Osteoblast (primary cell): ENCODE measurements at places on chromosomes 4 and X.
A peak's percentile ranks its signal among the peaks of the same experiment; 100 is the strongest.

DNA sequence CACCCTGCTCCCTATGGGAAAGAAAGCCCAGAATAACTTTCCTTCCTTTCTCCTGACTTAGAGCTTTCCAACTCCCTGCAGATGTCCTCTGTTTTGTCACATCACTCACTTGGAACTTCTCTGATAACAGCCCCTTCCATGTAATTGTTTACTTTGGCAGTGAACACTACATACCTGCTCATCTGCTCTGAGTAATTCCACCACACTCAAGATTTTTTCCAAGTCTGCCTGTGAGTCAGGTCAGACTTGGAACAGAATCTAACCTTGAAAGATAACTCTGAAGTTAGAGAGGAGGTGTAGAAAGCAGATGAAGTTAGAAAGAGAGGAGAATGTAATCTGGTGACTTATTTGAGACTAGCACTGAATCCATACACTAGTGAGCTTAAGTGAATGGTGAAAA, 7.4 kb downstream of the MAGEB10 start:
- no peak for DNase-seq

- DNase-seq = no peak
Observed at GRCh38 chr4:44859477-44859876, 133.1 kb upstream of the GNPDA2 start.

DNA sequence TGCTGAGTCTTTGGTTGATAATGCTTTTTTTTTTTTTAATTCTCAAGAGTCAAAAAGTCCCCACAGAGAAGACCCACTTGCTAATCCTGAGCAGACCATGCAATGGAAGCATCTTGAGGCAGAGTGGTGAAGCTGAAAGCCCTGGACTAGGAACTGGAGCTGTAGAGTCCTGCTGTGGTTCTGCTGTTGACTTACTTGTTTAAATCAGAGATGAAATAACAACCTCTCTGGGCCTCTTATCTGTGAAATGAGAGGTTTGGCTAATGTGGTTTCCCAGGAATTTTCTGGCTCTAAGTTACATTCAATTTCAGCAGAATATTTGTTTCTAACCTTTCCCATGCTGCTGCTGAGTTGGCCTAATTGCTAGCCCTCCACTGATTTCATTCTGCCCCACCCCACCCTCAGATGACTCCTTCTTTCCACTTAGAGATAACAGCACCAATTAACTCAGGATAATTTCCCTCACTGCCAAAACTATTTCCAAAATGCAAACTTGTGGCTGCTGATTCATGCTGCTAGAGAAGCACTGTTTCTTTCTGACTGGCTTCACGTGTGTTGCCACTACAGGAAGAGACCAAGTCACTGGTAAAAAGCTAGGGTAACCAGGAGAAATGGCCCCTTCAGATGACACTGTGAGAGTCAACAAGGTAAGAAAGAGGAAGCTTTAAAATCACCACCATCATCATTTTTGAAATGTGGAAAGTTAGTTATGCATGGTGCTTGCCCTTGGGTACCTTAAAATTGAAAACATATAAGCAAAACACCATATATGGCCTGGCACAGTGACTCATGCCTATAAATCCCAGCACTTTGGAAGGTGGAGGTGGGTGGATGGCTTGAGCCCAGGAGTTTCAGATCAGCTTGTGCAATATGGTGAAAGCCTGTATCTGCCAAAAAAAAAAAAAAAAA, 326.4 kb downstream of the DCHS2 start:
- DNase-seq = peak; percentile 21

- no peak for DNase-seq
Observed at GRCh38 chr4:105112274-105112673, 34.4 kb upstream of the TET2 start.

GRCh38 chr4:38856524-38857337, at the start of gene TLR6:
Gene TLR6 (minus strand): TSS chr4:38856817. CDS start chr4:38829473, 27,344 bp downstream.
- no peak for DNase-seq

GRCh38 chrX:129771266-129771995, 8.3 kb upstream of the SASH3 start:
- DNase-seq = no peak

- no peak for DNase-seq
Observed at GRCh38 chrX:140804292-140804691, 94.7 kb downstream of the LINC00632 start.

GRCh38 chrX:138858438-138858837, 146.9 kb upstream of the FGF13 start:
- DNase-seq = no peak

- DNase-seq = no peak
Observed at GRCh38 chr4:17012451-17012850, 114.0 kb upstream of the LDB2 start.

DNA sequence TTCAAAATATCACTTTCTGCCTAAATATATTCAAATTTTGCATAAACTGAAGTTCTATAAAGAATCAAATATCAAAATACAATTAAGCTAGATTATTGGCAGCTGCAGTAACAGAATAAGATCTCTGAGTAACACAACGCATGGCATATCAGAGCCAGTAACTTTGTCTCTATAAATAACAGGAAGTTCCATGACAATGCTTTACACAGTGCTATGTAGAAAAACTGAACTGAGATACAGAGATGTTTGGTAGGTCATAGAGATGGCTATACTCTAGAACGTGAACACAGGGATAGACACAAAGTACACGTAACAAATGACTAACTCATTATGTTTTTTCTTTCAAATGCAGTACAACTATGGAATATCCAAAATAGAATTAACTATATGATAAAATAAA, 18.2 kb downstream of the UBE2D3 start:
- DNase-seq = no peak

GRCh38 chrX:14997271-14997670, 124.0 kb downstream of the MOSPD2 start:
- no peak for DNase-seq

- no peak for DNase-seq
Observed at GRCh38 chr4:87739494-87739893, 59.9 kb upstream of the IBSP start.

DNA sequence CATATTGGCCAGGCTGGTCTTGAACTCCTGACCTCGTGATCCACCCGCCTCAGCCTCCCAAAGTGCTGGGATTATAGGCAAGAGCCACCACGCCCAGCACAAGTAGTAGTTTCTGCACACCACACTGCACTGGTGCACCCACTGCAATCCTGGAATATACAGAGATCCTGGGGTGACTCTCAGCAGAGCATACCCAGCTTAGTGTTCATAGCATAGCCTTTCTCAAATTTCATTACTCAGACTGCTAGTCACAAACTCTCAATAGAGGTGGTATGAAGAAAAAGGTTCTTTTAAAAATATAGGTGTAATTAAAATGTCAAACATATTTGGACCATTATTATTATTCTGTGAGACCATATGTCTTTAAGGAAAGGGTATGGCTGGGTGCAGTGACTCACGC, 6.2 kb upstream of the ARHGAP10 start:
- no peak for DNase-seq

DNA sequence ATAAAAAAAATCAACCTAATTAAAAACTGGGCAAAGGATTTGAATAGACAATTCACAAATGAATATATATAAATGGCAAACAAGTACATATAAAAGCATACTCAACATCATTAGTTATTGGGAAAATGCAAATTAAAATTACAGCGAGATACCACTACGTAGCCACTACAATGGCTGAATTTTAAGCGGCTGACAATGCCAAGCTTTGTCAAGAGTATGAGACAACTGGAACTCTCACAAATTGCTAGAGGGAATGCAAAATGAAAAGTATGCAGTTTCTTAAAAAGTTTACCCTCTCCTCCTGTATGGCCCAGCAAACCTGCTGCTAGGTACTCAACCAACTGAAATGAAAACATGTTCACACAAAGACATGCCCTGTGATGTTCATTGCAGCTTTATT, 34.8 kb downstream of the ZFP42 start:
- no peak for DNase-seq

GRCh38 chr4:12472087-12472486, 1012.1 kb downstream of the RAB28 start:
- DNase-seq = no peak

- no peak for DNase-seq
Observed at GRCh38 chr4:128380306-128380705, 92.7 kb upstream of the PGRMC2 start.

DNA sequence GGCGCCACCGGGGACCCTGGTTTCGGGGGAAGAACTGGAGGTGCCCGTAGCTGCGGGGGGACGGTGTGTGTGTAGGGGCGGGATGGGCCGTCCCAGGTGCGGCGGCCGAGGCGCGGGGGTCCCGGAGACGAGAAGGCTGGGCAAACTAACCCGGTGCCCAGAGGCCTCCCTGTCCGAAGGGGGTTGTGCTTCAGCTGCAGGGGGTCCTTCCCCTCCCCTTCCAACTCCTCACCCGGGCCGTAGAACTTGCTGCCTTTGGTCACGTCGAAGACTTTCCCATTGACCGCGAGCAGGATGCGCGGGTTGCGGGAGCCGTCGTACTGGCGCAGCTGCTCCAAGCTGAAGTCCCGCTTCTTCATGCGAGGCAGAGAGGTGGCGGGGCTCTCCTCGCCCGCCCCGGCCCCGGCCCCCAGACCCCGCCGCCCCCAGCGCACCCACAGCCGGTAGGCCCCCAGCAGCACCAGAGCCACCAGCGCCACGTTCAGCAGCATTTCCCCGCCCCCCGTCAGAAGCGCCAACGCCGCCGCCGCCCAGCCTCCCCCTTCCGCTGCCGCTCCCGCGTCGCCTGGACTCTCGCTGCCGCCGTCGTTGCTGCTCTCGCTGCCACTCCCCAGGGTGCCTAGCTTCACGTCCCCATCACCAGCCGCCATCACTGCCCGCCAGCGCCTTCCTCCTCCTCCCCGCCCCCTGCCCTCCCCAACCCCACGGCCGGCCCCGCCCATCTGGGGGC, at the start of gene PGRMC2:
PGRMC2 (minus strand) TSS at position 673 of the 730 bp plus-strand sequence; CDS start at position 650, 23 bp downstream.
- peak; percentile 39 for DNase-seq

GRCh38 chr4:17809667-17810066, 890 bp downstream of the DCAF16 start:
- DNase-seq = no peak

DNA sequence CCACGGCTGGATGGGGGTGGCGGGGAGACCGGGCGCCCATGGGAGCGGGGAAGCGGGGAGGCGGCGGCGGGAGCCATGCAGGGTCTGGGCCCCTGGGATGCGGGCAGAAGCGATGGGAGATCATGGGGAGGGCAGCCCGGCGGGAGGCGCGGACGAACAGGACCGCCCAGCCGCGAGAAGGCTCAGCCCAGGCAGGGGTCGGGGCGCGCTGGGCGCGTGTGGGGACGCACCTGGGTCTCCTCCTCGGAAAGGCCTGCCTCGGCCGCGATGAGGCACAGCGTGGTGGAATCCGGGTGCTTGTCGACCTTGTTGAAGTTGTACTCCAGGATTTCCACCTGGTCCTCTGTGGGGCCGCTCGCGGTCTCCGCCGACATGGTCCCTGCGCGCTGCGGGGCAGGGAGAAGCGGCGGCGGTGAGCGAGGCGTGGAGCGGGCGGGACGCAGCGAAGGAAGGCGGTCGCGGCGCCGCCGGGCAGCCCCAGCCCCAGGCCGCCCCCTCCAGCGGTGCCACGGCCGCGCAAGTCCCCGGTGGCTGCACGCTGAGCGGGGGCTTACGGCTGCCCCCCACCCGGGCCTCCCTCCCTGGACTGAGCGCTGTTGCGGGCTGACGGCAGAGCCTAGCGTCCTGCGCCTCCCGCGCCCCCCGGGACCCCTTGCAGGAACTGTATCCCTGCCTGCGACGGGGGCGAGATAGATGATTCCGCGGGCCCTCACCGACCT, 25.3 kb downstream of the HOPX start:
- DNase-seq = peak; percentile 81
